CD4-positive, alpha-beta T cell treated with Interleukin-21 for 1 hour (primary cell): ENCODE measurements at places on chromosomes 1 and 21.

DNA sequence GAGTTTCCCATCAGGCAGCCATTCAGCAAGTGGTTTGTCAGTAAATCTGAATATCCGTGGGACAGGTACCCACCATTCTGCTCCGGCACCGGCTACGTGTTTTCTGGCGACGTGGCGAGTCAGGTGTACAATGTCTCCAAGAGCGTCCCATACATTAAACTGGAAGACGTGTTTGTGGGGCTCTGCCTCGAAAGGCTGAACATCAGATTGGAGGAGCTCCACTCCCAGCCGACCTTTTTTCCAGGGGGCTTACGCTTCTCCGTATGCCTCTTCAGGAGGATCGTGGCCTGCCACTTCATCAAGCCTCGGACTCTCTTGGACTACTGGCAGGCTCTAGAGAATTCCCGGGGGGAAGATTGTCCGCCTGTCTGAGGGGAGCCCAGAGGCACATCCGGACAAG is 48.4 kb downstream of the B3GALT5 start:
- no peak for DNase-seq

DNA sequence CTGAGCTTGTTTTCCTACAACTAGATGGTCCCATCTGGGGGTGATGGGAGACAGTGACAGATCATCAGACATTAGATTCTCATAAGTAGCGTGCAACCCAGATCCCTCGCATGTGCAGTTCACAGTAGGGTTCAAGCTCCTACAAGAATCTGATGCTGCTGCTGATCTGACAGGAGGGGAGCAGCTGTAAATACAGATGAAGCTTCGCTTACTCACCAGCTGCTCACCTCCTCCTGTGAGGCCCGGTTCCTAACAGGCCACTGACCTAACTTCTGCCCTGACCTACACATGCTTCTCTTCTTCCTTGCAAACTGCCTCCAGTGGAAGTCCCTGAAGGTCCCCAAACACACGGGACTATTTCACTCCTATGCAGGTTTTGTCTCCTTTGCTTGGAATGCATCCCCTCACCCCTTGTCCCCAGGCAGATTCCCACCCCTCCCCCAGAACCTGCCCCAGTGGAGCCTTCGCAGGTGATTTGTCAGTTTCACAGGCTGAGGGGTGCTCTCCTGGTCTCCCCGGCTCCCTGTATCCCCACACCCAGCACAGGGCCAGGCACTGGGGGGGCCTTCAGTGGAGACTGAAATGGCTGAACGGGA is 5.7 kb upstream of the ZBTB48 start:
- no peak for DNase-seq

- DNase-seq = no peak
Measured at GRCh38 chr1:64469116-64469976, 583 bp upstream of the CACHD1 start.

DNA sequence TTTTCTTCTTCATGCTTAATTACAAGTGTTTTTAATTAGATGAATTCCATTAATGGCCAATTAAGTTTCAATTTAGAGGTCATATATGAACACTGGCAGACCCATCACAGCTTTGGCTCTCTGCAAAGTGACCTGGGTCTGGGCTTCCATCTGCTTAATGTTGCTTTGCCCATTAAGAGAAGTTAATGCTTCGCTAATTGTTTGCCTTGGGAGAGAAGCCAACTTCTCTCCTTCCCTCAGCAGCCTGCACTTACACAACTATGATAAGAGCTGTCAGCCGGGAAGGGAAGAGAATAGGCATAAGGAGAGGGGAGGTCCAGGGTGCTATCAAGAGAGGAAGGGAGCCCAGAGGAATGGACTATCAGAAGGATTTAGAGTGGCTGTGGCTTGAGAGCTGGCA is 29.0 kb upstream of the CCDC190 start:
- no peak for DNase-seq

DNA sequence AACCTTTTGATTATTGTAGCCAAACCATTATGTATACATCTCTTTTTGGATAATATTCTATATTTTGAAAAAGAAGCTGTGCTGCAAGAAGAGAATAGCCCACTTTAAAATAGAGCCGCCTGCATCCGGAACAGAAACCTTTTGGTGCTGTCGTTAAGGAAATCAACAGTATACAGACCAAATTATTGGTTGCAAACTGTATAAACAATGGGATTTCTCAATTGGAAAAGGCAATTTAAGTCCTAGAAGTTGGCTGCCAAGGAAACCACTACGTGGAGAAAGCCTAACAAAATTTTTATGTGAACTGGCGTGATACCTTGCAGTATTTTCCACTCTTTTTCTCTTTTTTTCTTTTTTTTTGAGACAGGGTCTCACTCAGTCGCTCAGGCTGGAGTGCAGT is 25.8 kb downstream of the DESI2 start:
- no peak for DNase-seq

GRCh38 chr1:181061487-181061886 is 27.0 kb upstream of the IER5 start:
- no peak for DNase-seq

GRCh38 chr1:110148961-110149360 is 1.3 kb upstream of the SLC6A17 start:
- no peak for DNase-seq

- DNase-seq = no peak
Measured at GRCh38 chr1:157732755-157733154, 32.2 kb upstream of the FCRL3 start.

DNA sequence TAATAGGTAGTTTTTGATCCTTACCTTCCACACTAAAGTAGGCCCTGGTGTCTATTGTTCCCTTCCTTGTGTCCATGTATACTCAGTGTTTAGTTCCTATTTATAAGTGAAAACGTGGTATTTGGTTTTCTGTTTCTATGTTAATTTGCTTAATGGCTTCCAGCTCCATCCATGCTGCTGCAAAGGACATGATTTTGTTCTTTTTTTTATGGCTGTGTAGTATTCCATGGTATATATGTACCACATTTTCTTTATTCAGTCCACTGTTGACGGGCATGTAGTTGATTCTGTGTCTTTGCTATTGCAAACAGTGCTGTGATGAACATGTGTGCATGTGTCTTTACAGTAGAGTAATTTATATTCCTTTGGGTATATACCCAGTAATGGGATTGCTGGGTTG is 20.8 kb downstream of the PRCC start:
- no peak for DNase-seq

- DNase-seq = no peak
Measured at GRCh38 chr1:70666381-70667140, 255.5 kb downstream of the CTH start.

GRCh38 chr1:109247401-109248365 is 1.7 kb upstream of the CELSR2 start:
- no peak for DNase-seq

GRCh38 chr1:46569884-46570725 is 18.7 kb upstream of the KNCN start:
- no peak for DNase-seq

GRCh38 chr1:28208818-28209441 is 23.9 kb downstream of the DNAJC8 start:
- peak; percentile 78 for DNase-seq

GRCh38 chr1:19872190-19872589 is 10.0 kb upstream of the OTUD3 start:
- no peak for DNase-seq

DNA sequence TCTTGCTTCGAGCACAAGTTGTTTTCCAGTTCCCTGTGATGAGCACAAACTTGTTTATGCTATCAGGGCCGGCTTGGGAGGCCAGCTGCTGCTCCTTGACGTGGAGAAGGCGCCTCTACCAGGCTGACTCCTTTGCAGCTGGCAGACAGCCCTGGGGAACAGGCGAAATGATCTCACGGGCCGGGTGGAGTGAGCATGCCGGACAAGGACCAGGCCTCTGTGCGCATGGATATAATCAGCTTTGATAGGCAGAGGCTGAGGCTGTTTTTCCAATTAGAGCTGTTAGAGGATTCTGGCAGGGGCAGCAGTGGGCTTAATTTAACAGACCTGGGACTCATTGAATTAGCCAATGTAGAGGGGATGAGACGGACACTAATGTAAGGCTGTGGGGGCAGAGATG is 38.9 kb downstream of the FAM163A start:
- DNase-seq = no peak

GRCh38 chr1:52668711-52669110 is 29.4 kb downstream of the COA7 start:
- no peak for DNase-seq

GRCh38 chr21:29371464-29371863 is 72.7 kb downstream of the BACH1 start:
- DNase-seq = no peak

DNA sequence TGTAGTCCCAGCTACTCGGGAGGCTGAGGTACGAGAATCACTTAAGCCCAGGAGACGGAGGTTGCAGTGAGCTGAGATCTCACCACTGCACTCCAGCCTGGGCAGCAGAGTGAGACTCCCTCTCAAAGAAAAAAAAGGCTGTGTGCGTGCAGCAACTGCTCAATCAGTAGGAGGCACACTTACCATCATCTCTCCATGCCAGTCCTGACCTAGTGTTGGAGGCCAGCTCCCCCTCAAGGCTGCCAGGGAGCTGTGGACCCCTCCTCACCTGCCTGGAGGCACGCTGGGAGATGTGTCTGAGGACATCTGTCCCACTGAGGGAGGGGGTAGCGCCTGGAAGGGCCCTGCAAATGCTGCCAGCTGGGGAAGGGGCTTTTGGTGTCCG is 11.9 kb downstream of the RPS6KA1 start:
- no peak for DNase-seq

DNA sequence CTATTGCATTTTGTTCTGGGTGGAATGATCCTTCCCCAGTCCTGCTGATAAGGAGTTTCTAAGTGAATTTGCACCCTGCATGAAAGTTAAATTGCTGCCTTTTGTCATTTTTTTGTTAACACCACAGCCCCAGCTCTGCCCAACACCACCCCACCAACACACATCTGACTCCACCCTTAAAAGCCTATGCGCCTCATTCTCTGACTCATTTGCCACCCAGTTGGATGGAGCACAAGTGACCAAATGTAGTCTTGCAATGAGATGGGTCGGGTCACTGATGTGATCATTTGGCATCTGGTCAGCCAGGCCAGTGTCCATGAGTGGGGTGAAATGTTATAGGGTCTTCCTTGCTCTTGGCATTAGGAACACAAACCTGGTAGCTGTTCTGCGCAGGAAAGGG is 256.8 kb downstream of the KAZN start:
- no peak for DNase-seq
